ENCODE measurements at places on chromosomes 13 and 19. TPM values are rescaled to one million over a fixed set of nuclear protein-coding genes. Genes with fewer than 3 reads are reported as not detected.

CATSPERD gene
- not detected for total RNA-seq

CEBPA gene
- total RNA-seq: 7.6 TPM

ZNF296 gene
- total RNA-seq: 9.2 TPM

TMEM255B gene
- 0.65 TPM for total RNA-seq

PROZ gene
- not detected for total RNA-seq

UPF1 gene
- total RNA-seq: 43.2 TPM

KCNN4 gene
- total RNA-seq: 53.4 TPM

MAB21L1 gene
- total RNA-seq: not detected

All from A549 treated with DMSO at 1 μM for 4 hours (cell line).